ENCODE measurements at places on chromosomes 12 and 14. TPM values are rescaled to one million over a fixed set of nuclear protein-coding genes. Genes with fewer than 3 reads are reported as not detected.

DNA sequence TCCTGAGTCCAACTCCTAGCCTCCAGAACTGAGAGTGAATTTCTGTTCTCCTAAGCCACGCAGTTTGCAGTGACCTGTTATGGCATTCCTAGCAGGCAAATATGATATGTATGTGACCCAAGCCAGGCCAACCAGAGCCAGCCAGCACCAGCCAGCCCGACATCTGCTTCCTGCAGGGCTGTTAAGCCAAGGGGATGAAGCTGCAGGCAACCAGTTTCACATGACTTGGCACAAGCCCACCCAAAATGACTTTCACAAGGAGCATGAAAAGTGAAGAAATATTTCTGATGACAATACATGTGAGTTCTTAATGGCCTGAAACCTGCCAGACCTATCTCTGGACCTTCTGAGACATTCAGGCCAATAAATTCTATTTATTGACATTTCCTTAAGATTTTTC lies 68.1 kb downstream of the ITPK1 start:
- DNase-seq, result no peak

DNA sequence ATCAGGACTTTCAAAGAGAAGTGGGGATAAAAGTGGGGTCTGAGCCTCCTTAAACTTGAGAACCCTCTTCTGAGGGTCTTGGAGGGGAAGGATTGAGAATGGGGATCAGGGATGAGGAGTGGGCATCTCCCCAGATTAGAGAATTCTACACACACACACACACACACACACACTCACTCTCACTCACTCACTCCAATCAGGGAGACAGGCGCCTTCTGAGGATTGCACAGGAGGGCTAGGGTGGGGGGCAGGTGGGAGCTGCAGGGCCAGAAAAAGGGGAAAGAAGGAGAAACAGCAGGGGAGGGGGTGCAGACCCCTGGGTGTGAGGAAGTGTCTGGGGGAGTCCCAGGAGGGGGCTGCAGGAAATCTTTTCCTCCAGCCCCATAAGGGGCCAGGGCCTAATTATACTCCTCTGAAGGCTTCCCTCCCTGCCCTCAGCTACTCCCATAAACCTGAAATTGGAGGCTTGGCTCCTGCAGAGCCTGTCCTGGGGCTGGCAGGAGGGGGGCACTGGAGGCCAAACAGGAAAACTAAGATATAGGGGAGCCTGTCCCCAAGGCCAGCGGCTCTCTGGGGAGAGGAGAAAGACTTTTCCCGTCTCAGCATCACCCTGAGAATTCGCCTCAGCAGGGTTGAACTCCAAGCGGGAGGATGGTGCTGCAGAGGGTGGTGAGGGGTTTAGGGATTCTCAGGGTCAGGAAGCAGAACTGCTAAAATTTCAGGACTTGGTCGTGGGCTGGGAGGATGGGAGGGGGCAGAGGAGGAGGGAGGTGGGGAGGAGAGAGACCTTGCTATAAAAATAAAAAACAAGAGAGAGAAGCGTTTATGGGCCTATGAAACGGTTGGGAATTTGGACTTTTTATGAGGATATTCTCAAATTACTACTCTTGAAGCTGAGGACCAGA lies 1.6 kb downstream of the HOXC9 start:
- no peak for DNase-seq

GRCh38 chr12:124752437-124753227 lies 111.0 kb downstream of the SCARB1 start:
- DNase-seq, result no peak

RAB15 gene
- total RNA-seq, result 7.7 TPM

- DNase-seq, result no peak
These were observed 154.6 kb upstream of the GRIN2B start for GRCh38 chr12:14135996-14136395.

PTCSC3 gene
- not detected for total RNA-seq

TPH2 gene
- total RNA-seq, result not detected

TMEM106C gene
- 143 TPM for total RNA-seq

DNA sequence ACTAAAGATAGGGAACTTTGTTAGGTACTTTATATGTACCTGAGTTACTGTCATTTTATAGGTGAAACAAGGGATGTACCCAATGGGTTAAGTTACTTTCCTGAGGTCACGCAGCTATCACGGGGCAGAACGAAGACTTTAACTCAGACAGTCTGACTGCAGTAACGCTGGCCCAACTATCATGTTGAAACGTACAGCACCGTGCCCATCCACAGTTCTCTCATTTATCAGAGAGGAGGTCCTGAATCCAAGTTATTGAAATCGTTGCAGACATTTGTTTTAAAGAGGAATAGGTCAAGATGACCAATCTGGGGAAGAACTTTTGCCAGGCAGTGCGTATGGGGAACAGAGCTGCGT lies 587 bp upstream of the C12orf75 start:
- DNase-seq, result no peak

KCNA5 gene
- total RNA-seq, result not detected

GRCh38 chr14:51041108-51041531 lies 53.8 kb downstream of the TRIM9 start:
- DNase-seq, result no peak

Data from SJSA1 (cell line).